Activated CD8-positive, alpha-beta T cell treated with anti-CD3 and anti-CD28 coated beads for 36 hours (primary cell): ENCODE measurements at places on chromosomes 16 and 17.
A peak's percentile ranks its signal among the peaks of the same experiment; 100 is the strongest.

- no peaks in the 10 kb centered on the region for H3K36me3 ChIP-seq
- H3K4me3 ChIP-seq: no peak overlapping the region
- DNase-seq: no peak
- no peaks in the 10 kb centered on the region for H3K4me1 ChIP-seq
- H3K27ac ChIP-seq: no peak overlapping the region
- H3K27me3 ChIP-seq: no peaks in the 10 kb centered on the region
These were observed 236.3 kb downstream of the KCNJ2 start for GRCh38 chr17:70405492-70406220.

DNA sequence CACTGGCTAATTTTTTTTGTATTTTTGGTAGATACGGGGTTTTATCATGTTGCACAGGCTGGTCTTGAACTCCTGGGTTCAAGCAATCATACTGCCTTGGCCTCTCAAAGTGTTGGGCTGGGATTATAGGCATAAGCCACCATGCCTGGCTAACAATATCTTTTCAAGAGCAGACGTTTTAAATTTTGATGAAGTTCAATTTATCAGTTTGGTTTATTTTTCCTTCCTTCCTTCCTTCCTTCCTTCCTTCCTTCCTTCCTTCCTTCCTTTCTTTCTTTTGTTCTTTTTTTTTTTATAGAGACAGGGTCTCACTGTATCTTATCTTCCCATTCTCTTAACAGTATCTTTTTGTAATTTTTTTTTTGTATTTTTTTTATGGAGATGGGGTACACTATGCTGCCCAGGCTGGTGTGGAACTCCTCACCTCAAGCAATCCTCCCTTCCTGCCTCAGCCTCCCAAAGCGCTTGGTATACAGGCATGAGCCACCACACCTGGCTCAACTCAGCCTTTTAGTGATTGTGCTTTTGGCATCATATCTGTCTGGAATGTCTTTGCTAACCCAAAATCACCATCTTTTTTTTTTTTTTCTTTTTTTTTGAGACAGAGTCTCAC is 13.6 kb upstream of the GIP start:
- no peaks in the 10 kb centered on the region for H3K4me1 ChIP-seq
- peaks cover 10% of the 10 kb centered on the region for H3K27me3 ChIP-seq
- no peaks in the 10 kb centered on the region for H3K36me3 ChIP-seq
- no peak overlapping the region for H3K4me3 ChIP-seq

DNA sequence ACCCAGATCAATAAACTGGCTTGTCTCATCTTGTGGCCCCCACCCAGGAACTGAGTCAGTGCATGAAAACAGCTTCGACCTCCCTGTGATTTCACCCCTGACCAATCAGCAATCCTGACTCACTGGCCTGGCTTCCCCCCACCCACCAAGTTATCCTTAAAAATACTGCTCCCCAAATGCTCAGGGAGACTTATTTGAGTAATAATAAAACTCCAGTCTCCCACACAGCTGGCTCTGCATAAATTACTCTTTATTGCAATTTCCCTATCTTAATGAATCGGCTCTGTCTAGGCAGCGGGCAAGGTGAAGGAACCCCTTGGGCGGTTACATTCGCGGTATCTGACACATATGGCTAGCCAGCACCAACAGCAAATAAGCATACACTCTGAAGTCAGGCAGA is 9.8 kb upstream of the RABEP1 start:
- peaks cover 9% of the 10 kb centered on the region for H3K4me1 ChIP-seq
- no peaks in the 10 kb centered on the region for H3K36me3 ChIP-seq
- peak overlapping the region; percentile 11 for H3K4me3 ChIP-seq
- no peaks in the 10 kb centered on the region for H3K27me3 ChIP-seq

DNA sequence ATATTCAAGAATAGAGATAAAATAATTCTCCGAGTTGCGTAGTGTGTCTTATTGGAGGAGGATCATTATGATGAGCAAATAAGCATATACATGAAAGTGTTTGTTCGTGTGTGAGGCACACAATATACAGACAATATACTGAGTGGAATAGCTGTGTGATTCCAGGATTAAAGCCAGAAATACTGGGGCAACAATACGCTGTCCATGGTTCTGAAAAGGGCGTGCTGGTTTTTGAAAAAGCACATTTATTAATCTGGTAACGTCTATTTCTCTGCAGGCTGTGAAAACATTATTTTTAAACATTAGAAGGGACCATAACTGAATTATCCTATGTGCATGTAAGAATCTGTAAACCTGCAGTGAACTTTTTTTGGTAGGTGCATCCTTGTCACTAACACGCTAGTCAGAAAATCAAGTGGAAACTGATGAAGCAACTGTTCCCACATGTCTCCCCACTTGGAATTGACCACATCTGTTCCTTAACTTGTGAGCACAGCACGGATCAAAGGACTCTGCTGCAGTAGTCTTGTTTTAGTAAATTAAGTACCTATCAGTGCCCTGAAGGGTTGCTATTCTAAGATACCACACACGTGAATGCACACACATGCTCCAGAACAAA is 346.0 kb downstream of the GRIN2A start:
- no peak overlapping the region for H3K4me3 ChIP-seq
- H3K4me1 ChIP-seq: no peaks in the 10 kb centered on the region
- peaks cover 4% of the 10 kb centered on the region for H3K27me3 ChIP-seq
- H3K27ac ChIP-seq: no peak overlapping the region
- no peaks in the 10 kb centered on the region for H3K36me3 ChIP-seq

DNA sequence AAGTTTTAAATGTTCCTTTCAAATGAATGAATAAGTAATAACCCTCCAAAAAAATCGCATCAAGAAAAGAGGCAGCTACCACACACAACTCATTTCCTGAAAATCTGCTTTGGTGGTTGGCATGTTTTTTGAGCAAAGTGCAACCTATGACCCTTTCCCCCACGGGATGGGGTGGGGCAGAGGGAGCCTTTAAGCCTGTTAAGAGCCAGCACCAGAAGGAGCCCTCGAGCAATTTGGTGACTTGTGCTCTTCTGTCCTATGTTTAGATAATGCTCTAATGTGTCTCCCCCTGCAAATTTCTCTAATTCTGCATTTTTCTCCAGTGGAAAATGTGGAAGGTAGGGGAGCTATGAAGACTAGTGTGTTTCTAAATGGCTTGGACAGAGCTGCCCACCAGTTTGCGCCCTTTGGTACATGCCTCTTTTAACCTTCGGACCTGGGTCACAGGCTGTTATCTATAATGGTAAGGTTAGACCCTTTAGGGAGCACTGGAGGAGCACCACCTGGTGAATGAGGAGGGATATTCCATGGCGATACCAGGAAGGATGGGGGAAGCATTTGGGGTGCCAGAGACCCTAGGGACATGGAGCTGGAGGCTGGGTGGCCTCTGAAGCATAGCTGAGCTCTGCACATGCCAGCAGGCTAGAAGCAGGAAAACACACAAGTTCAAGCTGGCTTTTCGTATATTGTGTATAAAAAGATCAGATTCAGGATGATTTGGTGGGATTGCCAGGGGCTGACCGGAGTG is 1.6 kb downstream of the PYCARD start:
- H3K4me3 ChIP-seq: peak overlapping the region; percentile 75
- H3K27me3 ChIP-seq: no peaks in the 10 kb centered on the region
- H3K36me3 ChIP-seq: peaks cover 23% of the 10 kb centered on the region
- peak overlapping the region; percentile 6 for H3K27ac ChIP-seq
- H3K4me1 ChIP-seq: peaks cover 44% of the 10 kb centered on the region

DNA sequence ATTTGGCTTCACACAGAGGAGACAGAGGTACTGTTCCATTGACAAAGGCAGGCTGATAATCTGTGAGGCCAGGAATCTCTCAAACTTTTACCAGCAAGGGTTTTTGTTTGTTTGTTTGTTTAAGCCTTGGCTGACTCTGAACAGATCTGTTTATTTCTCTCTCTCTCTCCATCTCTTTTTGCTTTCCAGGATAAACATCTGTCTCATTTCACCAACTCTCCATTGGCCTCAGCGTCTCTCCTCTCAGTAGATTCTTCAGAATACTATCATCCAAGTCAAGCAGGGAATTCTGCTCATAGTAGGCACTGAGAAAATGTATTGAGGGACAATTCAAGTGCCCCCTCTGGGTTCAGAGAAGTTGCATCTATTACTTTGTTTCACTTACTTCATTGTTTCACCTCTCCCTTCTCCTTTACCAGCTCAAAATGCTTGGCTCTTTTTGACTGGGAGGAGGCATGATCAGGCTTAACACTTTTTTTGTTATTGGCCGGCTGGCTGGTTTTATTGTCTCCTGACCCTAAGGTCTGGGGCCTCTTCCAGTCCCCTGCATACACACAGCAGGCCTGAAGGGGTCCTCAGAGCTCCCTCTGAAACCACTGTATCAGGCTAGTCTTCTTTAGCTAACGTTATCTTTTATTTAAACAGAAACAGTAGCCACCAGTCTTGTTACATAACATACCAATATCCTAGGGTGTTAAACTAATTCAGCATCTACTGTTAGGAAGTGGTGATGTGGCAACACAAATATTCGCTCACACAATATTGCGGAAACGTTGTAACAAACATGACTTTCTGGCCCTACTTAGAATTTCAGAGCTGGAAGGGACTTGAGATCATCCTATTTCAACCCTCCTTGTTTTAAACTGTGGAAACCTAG is 2.0 kb upstream of the YPEL2 start:
- H3K27ac ChIP-seq: peak overlapping the region; percentile 73
- H3K36me3 ChIP-seq: no peaks in the 10 kb centered on the region
- peak; percentile 72 for DNase-seq

- no peak overlapping the region for H3K4me3 ChIP-seq
- H3K27ac ChIP-seq: no peak overlapping the region
- H3K27me3 ChIP-seq: no peaks in the 10 kb centered on the region
- peaks cover 21% of the 10 kb centered on the region for H3K36me3 ChIP-seq
- peaks cover 10% of the 10 kb centered on the region for H3K4me1 ChIP-seq
- DNase-seq: no peak
These were observed 49.6 kb downstream of the ANKFY1 start for GRCh38 chr17:4214157-4214556.

DNA sequence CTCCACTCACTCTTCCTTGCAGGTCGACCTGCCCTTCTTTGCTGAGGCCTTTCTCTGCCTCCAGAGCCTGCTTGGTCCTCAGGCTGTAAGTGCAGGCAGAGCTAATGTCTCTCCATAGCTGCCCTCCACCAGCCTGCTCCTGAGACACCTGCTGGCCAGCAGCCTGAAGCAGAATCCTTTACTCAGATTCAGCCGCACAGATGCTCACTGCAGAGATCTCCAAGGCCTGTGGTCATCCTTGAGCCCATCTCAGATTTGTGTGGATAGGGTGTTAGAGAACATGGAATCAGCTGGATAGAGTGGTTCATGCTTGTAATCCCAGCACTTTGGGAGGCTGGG is 11.5 kb downstream of the DEXI start:
- no peak overlapping the region for H3K4me3 ChIP-seq
- no peaks in the 10 kb centered on the region for H3K27me3 ChIP-seq
- no peak for DNase-seq
- H3K36me3 ChIP-seq: peaks cover 24% of the 10 kb centered on the region
- no peak overlapping the region for H3K27ac ChIP-seq

DNA sequence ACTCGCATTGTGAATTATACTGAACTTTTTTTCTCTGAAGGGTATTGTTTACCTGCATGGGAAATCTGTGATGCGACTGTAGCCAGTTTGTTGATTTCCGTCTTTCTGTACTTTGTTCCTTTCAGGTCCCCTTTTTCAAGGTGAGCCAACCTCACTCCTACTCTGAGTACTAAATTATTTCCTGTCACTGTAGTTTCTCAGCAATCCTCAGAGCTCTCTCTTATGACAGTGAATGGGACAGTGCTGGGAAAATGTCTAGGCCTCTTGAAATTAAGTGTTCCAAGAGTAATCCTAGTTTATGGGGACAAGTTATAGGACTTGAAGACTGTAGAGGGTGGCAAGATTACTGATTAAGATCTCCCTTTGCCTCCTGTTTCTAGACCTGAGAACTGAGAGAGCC is 167.6 kb downstream of the CNTNAP4 start:
- no peaks in the 10 kb centered on the region for H3K36me3 ChIP-seq
- no peak overlapping the region for H3K27ac ChIP-seq
- no peak for DNase-seq
- no peaks in the 10 kb centered on the region for H3K4me1 ChIP-seq
- H3K4me3 ChIP-seq: no peak overlapping the region

GRCh38 chr17:31820691-31821435 is 38.2 kb downstream of the COPRS start:
- no peak overlapping the region for H3K27ac ChIP-seq
- no peak for DNase-seq
- H3K27me3 ChIP-seq: peaks cover 4% of the 10 kb centered on the region
- H3K4me3 ChIP-seq: no peak overlapping the region
- no peaks in the 10 kb centered on the region for H3K36me3 ChIP-seq

DNA sequence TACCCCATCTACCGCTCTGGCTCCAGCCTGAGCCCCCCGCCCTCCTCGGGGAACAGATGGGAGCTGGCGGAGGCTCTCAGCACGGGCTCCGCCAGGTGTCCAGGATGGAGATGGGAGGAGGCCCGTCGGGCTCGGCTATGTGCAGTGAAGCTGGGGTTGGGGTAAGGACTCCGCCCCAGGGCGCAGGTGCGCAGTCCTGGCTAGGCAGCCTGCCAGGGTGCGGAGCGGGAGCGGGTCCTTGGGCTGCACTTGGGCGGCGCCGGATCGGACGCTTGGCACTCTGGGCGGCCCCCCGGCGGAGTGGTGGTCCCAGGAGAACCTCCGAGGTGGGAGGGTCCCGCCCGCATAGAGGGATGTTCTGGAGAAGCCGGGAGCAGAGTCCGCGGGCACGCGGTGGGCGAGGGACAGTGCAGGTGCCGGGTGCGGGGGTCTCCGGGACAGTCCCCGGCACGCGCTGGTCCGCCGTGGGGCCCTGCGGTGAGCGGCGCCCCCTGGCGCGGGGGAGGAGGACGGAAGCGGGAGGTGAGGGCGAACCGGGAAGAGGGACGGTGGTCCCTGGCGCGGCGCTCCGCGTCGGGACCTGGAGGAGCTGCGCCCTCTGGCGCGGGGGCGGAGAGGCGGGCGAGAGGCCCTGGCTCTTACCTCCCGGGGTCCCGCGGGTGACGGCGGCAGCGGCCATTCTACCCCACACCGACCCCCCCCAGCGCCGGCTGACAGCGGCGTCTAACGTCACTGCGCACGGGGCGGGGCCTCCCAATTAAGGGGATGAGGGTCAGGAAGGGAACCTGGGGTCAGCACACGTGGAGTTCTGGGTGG is at the start of gene CAMTA2:
Gene CAMTA2, minus strand, starts transcription at position 725 of the 816 bp plus-strand sequence. CDS start 1,453 bp downstream, outside the sequence.
- DNase-seq: peak; percentile 92
- peaks cover 30% of the 10 kb centered on the region for H3K4me1 ChIP-seq
- peak within 1 kb of the TSS; percentile 85 for H3K4me3 ChIP-seq
- peak within 1 kb of the TSS; percentile 92 for H3K27ac ChIP-seq

DNA sequence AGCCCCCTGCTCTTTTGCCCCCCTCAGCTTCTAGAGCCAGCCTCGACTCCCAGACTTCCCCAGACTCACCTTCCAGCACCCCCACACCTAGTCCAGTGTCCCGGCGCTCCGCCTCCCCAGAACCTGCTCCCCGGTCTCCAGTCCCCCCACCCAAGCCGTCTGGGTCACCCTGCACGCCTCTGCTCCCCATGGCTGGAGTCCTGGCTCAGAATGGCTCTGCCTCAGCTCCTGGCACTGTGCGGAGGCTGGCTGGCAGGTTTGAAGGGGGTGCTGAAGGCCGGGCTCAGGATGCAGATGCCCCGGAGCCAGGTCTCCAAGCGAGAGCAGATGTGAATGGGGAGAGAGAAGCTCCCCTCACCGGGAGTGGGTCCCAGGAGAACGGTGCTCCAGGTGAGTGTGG is 2.2 kb downstream of the ARHGEF15 start:
- H3K27ac ChIP-seq: no peak overlapping the region
- no peaks in the 10 kb centered on the region for H3K36me3 ChIP-seq
- peaks cover 3% of the 10 kb centered on the region for H3K27me3 ChIP-seq
- DNase-seq: no peak
- no peaks in the 10 kb centered on the region for H3K4me1 ChIP-seq

GRCh38 chr17:81049973-81050551 is 15.1 kb downstream of the BAIAP2 start:
- peaks cover 16% of the 10 kb centered on the region for H3K4me1 ChIP-seq
- no peaks in the 10 kb centered on the region for H3K27me3 ChIP-seq
- no peak overlapping the region for H3K4me3 ChIP-seq
- DNase-seq: no peak
- H3K36me3 ChIP-seq: no peaks in the 10 kb centered on the region
- no peak overlapping the region for H3K27ac ChIP-seq

GRCh38 chr17:78767806-78768205 is 14.3 kb downstream of the CYTH1 start:
- peaks cover 41% of the 10 kb centered on the region for H3K4me1 ChIP-seq
- peaks cover 16% of the 10 kb centered on the region for H3K36me3 ChIP-seq
- H3K4me3 ChIP-seq: no peak overlapping the region
